ENCODE measurements at places on chromosomes 7 and 10. TPM values are rescaled to one million over a fixed set of nuclear protein-coding genes. Genes with fewer than 3 reads are reported as not detected.

GRCh38 chr7:66297579-66297978, 92.4 kb downstream of the TPST1 start:
- no peak for DNase-seq
- H3K27me3 ChIP-seq, result no peaks in the 10 kb centered on the region
- H3K4me3 ChIP-seq, result no peak overlapping the region
- peaks cover 4% of the 10 kb centered on the region for H3K4me1 ChIP-seq
- H3K36me3 ChIP-seq, result peaks cover 25% of the 10 kb centered on the region

The RASA4B gene
- total RNA-seq, result 4.5 TPM

The SEC31B gene
- total RNA-seq, result 18.7 TPM

DNA sequence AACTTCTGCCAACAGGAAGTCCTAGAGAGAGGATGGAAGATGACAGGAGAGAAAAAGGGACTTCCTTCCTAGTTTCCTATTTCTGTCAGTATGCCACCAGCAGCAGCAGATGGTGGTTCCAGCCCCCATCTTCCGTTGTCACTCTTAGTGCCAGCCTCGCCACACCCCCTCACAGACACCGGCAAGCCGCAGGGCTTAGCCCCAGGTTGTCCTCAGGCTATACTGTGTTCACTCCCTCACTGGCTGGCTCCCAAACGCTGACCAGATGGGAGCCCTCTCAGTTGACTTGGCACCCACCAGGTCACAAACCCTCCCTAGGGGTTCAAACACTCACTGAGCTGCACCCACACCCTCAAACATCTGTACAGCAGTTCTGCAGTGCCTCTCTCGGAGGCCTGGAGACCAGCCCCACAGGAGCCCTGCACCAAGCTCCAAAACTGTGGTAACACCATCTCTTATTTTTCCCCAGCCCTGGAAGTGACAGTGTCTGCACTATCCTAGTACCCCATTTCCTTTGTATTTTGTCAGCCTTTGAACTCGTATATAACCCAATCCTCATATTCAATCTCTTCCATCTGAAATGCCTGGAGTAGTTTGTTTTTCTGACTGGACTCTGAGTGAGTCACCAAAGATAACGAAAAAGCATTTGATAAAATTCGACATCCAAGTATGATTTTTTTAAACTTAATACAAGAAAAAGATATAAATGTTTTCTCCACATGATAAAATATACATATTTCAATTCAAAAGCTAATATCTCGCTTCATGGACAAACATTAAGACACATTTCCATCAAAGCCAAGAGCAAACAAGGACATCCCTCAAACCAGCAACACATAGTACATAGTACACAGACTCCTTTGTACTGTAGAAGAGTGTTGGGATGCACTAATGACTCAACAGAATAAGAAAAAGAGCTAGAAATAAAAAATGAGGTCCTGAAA, 34.5 kb downstream of the SMURF1 start:
- DNase-seq, result no peak
- no peaks in the 10 kb centered on the region for H3K27me3 ChIP-seq
- H3K27ac ChIP-seq, result peak overlapping the region; percentile 78
- peaks cover 17% of the 10 kb centered on the region for H3K36me3 ChIP-seq
- H3K4me1 ChIP-seq, result peaks cover 48% of the 10 kb centered on the region

The CALHM3 gene
- not detected for total RNA-seq

- H3K4me1 ChIP-seq, result no peaks in the 10 kb centered on the region
- no peak for DNase-seq
- no peak overlapping the region for H3K4me3 ChIP-seq
- H3K27me3 ChIP-seq, result no peaks in the 10 kb centered on the region
These were observed 153.3 kb downstream of the POU6F2 start for GRCh38 chr7:39130857-39131526.

GRCh38 chr10:109019001-109019424, 904.3 kb downstream of the XPNPEP1 start:
- no peak overlapping the region for H3K4me3 ChIP-seq
- H3K36me3 ChIP-seq, result no peaks in the 10 kb centered on the region
- H3K27me3 ChIP-seq, result peaks cover 2% of the 10 kb centered on the region
- H3K4me1 ChIP-seq, result no peaks in the 10 kb centered on the region

The EPO gene
- 0.23 TPM for total RNA-seq

DNA sequence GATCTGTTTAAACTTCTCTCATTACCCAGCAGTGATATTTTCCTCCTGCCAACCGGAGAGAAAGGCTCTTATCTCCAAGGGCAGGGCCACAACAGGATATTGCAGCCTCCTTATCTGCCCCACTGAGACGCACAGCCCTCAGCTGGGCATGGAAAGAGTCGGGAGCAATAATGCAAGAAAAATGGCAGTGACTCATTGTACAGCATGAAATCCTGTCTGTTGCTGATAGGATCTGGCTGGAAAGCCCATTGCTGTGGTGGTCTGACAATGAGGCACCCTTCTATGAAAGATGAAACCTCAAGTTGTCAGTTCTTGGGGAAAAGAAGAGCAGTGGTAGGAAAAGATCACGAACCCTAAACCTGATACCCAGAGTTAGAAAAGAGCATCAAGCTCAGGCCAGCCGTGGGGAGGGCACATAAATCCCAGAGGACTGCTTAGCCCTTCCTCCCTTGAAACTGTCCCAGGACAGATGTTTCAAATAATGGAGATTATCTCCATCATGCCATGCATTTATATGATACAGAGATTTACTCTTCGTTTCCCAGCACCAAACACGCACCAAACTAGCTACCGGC, 47.0 kb upstream of the FIGNL1 start:
- no peak for DNase-seq
- H3K27me3 ChIP-seq, result no peaks in the 10 kb centered on the region
- H3K36me3 ChIP-seq, result peaks cover 2% of the 10 kb centered on the region
- H3K4me1 ChIP-seq, result no peaks in the 10 kb centered on the region
- no peak overlapping the region for H3K27ac ChIP-seq
- no peak overlapping the region for H3K4me3 ChIP-seq

DNA sequence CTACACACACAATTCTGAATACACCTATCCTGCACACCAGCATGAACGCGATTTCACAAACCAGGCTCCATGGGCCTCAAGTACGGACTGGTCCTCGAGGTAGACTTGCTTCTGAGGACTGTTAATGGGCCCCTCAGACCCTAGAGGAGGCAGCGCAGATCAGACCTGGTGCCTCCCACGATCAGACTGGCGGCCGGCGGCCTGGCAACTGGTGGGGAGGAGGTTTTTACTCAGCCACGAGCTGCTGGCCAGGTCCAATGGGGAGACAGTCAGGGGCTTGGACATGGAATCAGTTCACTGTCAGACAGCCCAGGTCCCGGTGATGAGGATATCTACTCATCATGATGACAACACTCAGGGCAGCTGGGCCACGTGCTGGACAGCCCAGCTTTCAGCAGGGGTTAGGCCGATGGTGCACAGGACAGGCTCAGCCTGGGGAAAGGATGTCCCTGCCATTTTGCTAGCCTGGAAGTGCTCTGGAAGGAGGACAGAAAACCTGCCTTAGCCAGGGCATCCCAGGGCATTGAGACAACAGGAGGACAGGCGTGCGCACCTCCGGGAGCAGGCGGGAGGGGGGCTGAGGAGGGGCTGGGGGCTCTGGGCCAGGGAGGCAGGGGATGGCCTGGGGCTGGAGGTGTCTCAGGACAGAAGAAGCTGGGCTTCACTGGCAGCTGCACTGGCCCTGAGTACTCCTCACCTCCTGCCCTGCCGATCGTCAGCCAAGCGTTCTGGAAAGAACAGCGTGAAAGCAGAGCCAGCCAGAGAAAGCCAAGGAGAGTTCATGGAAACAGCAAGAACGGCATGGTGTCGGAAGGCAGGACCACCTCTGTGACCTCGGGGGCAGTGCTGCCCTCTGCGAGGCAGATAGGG, 48.0 kb upstream of the RASGEF1A start:
- H3K4me3 ChIP-seq, result no peak overlapping the region
- H3K4me1 ChIP-seq, result no peaks in the 10 kb centered on the region
- no peak for DNase-seq
- H3K27ac ChIP-seq, result no peak overlapping the region

DNA sequence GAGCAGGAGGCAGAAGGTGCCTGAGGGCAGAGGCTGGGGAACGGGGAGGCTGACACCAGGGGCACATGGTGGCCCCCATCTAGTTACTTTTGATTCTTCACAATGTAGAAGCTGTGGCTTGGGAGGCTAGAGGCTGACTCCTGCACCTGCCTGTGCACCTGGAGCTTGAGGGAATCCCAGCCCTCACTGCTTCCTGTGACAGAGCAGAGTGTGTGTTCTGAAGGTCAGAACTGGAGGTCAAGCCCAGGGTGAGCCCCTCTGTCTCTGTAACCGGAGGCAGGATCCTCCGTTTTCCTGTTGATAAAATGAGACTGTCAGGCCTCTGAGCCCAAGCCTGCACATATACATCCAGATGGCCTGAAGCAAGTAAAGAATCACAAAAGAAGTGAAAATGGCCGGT, 124.8 kb downstream of the ACTR3B start:
- H3K36me3 ChIP-seq, result peaks cover 2% of the 10 kb centered on the region
- H3K4me3 ChIP-seq, result no peak overlapping the region
- DNase-seq, result no peak
- no peaks in the 10 kb centered on the region for H3K4me1 ChIP-seq
- H3K27me3 ChIP-seq, result no peaks in the 10 kb centered on the region

The LBX1 gene
- total RNA-seq, result 1.0 TPM

The CRYGN gene
- 0.32 TPM for total RNA-seq

GRCh38 chr10:17981766-17982380, 30.2 kb downstream of the SLC39A12 start:
- H3K36me3 ChIP-seq, result no peaks in the 10 kb centered on the region
- no peak overlapping the region for H3K27ac ChIP-seq
- no peak for DNase-seq
- no peak overlapping the region for H3K4me3 ChIP-seq
- peaks cover 9% of the 10 kb centered on the region for H3K4me1 ChIP-seq
- no peaks in the 10 kb centered on the region for H3K27me3 ChIP-seq

- H3K27ac ChIP-seq, result no peak overlapping the region
- no peaks in the 10 kb centered on the region for H3K27me3 ChIP-seq
- peaks cover 12% of the 10 kb centered on the region for H3K36me3 ChIP-seq
- DNase-seq, result no peak
These were observed 5.0 kb downstream of the NAPEPLD start for GRCh38 chr7:103143868-103144267.

The PKD2L1 gene
- total RNA-seq, result not detected

The NET1 gene
- 70.2 TPM for total RNA-seq

DNA sequence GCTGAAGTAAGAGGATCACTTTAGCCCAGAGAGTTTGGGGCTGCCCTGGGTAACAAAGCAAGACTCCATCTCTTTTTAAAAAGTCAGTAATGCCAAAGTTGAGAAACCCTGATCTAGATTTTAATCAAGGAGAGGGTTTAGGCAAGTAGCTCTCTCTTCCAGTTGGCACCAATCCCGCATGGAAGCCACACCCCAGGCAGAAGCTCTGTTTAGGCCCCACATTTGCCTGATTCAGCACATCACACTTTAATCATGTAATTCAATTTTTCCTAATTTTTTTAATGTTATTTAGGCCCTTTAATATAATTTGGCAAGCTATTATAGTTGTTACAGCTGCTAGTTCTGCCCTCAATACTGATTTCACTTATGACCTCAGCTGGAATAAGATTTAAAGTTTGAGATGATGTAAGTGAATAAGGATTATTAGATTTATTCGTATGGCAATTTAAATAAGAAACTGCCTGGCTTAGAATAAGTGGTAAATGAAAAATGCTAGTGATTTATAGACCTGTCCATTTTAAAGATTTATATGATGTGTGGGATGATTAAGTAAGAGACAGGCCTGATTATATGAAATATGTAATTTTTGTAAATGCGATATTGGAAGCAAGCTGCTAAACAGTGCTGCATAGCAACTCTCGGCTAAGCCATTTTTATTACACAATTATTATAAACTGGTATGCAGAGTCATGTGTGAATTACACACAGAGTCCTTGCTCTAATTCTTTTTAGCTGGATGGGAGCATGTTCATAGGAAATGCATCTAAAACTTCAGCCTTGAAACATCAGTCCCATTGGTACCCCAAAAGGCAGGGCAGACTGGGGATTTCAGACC, 80.2 kb upstream of the NFE2L3 start:
- no peaks in the 10 kb centered on the region for H3K4me1 ChIP-seq
- no peak overlapping the region for H3K4me3 ChIP-seq
- no peak overlapping the region for H3K27ac ChIP-seq
- no peaks in the 10 kb centered on the region for H3K27me3 ChIP-seq

DNA sequence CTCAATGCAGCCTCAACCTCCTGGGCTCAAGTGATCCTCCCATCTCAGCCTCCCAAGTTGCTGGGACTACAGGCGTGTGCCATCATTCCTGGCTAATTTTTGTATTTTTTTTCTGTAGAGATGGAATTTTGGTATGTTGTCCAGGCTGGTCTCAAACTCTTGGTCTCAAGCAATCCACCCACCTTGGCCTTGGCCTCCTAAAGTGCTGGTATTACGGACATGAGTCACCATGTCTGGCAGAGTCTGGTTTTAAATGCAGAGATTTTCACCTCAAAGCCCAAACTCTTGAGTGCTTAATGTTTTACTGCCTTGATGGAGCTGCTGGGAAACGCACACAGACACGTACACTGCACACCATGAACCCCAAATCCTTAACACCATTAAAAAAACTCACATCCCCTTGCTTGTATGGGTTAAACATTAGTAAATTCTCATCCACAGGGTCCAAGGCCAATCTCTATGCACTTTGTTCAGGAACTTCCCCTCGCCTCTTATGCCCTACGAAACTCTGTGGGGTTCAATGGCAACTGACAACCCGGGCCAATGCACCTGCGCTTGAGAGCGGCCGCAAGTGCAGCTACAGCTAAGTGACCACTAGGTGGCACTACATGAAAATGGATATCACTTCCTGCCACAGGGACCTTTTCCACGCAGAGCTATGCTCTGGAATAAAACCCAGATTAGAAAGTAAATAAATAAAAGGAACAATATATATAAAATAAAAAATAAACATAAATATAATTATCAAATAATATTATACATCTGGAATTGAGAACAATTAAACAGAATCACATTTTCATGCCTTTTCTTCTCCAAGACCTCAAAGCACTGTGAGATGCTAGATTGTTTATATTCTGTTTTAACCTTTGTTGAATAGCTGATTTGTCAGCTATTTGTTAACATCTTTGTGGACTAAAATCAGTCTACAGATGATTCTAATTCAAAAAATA, 66.9 kb upstream of the AFAP1L2 start:
- H3K27ac ChIP-seq, result peak overlapping the region; percentile 25
- H3K27me3 ChIP-seq, result no peaks in the 10 kb centered on the region
- no peaks in the 10 kb centered on the region for H3K36me3 ChIP-seq
- H3K4me1 ChIP-seq, result peaks cover 7% of the 10 kb centered on the region

- peaks cover 11% of the 10 kb centered on the region for H3K4me1 ChIP-seq
- H3K36me3 ChIP-seq, result no peaks in the 10 kb centered on the region
- H3K27ac ChIP-seq, result peak within 1 kb of the TSS; percentile 36
- DNase-seq, result peak; percentile 27
- peaks cover 48% of the 10 kb centered on the region for H3K27me3 ChIP-seq
These were observed at the start of gene TFPI2 for GRCh38 chr7:93890464-93891068. TFPI2 (minus strand) TSS chr7:93890753; CDS start chr7:93890678, 75 bp downstream.

The PDAP1 gene
- total RNA-seq, result 146 TPM
